ENCODE measurements at places on chromosomes 3 and 15. TPM values are rescaled to one million over a fixed set of nuclear protein-coding genes. Genes with fewer than 3 reads are reported as not detected.

DNA sequence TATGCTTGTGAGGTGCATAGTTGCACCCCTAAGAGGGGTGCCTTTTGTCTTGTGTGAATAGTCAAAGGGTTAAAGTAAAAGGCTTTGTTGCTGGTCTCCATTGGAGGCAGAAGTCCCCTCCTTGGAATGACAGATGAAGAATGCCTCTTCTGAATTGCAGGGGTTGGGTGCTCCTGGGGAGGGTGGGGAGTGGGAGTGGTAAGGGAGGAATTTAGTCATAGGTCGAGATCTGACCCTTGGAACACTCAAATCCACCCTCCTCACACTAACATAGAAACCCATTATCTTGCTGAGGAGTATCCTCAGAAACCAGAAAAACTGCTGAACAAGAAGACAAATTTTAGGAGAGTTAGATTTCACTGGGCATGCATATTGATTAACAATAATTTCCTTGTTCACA, 4.7 kb downstream of the CTXND1 start:
- no peak for DNase-seq

- no peak for DNase-seq
Measured at GRCh38 chr3:78455712-78456433, 1311.9 kb downstream of the ROBO1 start.

- no peak for DNase-seq
Measured at GRCh38 chr3:54228806-54229205, 106.5 kb downstream of the CACNA2D3 start.

Gene SLC22A14
- total RNA-seq: 0.11 TPM

Gene THOC7
- total RNA-seq: 65.4 TPM
